WTC11 (cell line): ENCODE measurements at places on chromosomes 1 and 21.

DNA sequence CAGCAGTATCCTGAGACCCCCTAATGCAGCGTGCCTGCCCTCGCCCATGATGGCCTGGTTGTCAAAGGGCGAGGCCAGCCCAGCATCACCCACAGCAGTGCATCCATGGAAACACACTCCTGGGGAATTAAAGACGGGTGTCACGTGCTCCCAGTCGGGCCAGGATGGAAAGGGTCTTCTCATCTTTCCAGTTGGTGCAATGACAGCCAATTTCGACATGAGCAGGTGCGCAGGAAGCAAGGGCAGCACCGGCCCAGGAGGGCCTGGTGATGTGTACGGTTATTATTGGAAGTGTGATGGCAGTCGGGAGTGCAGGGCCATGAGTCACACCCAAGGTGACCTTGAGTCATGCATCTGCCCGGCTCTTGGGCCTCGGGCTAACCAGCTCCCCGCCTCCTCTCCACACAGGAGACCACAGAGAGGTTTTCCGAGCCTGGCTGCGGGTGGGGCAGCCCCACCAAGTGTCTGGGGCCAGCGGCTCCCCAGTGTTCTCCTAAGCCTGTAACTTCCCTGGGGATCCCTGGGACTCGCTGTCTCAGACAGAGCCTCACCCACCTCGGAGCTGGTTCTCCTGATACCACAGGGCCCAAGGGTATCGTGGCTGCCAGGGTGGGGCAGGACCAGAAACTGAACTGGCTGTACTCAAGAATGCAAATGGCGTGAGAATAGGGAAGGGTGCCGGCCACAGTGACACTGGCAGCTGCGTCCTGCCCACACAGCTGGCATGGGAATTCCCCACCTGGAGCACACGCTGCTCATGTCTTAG lies 119.8 kb downstream of the SIK1 start:
- DNase-seq, result no peak

DNA sequence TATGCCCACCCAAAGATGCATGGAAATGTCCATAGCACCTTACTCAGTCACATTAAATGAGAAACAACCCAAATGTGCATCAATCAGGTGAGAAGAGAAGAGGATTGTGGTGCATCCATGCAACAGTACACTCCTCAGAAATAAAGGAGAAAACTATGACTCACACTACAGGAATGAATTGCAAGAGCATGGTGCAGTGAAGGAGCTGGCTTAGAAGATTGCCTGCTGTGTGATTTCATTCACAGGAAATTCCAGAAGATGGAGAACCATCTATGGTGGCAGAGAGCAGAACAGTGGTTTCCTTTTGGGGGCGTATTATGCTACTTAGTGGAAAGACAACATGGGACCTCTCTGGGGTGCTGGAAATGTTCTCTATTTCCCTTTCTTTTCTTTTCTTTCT lies 278.6 kb upstream of the AJAP1 start:
- no peak for DNase-seq

DNA sequence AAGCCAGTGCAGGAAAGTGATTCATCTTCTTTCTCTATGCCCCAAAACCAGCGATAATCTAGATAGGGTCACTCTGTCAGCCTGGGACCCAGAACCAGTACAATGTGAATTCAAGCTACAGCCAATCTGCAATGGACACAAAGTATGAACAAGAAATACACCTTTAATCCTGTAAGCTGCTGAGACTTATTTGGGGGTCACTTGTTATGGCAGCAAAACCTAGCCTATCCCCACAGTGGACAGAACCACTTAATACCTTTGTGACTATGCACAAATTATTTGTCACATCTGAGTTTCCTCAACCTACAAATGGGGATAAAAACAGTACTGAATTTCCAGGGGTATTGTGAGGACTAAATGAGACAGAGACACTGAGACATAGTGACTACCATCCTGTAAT lies 50.0 kb downstream of the TMCO4 start:
- DNase-seq, result no peak

- no peak for DNase-seq
These were observed 18.1 kb upstream of the ECE1 start for GRCh38 chr1:21308330-21308729.

DNA sequence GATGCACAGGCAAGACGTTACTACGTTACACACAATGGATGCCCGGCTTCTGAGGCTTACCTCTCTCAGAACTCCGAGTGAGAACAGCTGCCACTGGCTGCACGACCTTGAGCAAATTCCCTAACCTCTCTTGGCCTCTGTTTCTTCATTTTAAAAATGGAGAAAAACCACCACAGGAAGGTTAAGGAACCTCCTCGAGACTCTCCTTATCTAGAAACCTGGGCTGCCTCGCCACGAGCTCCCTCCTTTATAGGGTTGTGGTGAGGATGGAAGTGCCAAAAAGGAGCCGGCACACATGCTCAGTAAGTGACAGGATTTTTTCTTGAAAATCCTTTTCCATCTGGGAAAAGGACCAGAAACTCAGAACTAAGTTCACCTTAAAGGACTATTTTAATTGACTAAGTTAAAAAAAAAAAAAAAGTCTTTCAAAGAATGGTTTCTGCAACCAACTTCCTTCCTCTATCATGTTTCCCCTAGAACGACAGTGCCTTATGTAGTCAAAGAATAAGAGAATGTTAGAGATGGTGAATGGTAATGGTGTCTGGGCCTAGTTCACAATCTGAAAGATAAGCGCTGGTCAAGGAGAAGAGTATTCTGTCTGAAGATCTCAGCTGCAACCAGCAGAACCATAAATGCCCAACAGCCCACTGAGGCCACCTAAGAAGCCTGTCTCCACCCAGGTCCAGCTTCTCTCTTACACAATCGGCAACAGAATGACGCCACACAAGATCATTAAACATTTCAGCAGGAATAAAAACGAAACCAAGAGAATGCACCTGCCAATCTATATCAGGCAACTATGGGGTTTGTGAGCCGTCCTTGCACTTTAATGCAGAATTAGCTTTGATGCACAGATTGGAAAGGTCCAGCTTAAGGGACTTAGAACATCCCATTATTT lies 64.9 kb downstream of the SLC45A1 start:
- no peak for DNase-seq

GRCh38 chr1:115558275-115558674 lies 83.5 kb upstream of the VANGL1 start:
- DNase-seq, result no peak

DNA sequence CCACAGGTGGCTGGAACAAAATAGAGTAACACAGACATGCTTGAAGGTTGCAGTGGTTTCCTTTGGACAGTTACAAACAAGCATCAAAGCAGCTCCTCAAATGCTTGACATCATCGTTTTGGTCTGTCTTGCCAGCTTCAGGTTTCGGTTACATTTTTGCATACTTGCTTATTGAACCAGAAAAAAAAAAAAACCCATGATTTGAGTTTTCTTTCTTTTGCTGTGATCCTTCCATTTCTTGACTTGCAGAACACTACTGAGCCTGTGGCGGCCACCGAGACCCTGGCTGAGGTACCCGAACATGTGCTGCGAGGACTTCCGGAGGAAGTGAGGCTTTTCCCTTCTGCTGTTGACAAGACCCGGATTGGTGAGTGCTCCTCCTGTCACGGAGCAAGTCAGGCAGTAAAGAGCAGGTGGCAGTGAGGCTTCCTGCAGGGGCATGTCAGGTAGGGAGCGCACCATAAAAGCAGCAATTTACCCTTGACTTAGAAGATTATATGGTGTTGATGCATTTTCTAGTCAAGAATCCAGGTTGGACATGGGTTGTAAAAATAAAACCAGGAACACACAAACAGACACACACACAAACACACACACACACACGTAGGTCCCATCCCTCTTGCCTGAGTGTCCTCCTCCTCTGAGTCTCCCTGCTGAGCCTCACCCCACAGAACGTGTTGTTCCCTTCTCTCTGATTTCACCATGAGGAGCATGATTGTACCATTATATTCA lies 30.9 kb downstream of the PRDM2 start:
- no peak for DNase-seq

DNA sequence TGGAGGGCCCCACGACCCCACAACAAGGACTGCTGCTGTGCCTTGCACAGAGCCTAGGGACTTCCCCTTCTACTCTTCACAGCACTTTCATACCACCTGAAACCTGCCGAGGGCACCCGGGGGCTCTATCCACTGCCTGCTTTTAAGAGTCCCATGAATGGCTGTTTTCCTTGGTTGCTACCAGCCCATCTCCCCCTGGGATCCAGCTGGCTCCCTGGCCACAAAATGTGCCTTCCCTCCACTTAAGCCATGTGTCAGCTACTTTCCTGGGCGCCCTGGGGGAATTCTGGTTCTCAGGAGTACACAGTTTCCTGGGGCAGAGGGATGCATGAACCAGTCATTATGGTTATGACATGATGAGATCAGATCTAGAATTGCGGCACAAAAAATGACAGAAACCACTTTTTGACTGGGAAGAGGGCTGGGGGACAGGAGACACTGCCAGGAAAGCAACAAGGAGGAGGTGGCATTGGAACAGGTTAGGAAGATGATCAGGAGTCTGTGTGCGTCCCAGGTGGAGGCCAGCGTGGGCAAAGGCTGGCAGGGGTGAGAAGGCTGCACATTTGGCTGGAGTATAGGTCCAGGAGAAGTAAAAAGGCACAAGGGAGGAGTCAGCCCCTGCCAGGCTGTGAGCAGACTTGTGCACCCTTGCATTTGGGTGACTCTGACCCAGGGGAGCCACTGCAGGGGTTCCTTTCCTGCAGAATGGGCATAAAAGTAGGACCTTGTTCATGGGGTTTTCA lies 3.2 kb upstream of the TNFRSF8 start:
- no peak for DNase-seq

DNA sequence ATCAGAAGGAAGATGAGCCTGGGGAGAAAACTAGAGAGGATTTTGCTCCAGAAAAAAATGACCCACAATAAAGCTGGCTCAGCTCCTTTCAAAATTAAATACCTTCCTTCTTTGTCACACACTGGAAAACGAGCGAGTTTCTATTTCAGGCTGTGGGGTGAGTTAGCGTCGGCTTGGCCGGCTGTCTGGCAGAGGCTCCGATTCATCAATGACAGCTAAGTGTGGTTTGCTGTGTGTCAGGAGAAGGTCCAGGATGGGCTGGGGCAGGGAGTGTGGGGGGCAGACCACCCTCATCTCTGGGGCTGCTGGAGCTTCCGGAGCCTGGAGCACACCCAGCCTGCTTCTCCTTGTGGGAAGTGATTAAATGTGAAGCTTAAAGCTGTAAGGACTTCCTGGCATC lies 120.2 kb downstream of the ETS2 start:
- no peak for DNase-seq

DNA sequence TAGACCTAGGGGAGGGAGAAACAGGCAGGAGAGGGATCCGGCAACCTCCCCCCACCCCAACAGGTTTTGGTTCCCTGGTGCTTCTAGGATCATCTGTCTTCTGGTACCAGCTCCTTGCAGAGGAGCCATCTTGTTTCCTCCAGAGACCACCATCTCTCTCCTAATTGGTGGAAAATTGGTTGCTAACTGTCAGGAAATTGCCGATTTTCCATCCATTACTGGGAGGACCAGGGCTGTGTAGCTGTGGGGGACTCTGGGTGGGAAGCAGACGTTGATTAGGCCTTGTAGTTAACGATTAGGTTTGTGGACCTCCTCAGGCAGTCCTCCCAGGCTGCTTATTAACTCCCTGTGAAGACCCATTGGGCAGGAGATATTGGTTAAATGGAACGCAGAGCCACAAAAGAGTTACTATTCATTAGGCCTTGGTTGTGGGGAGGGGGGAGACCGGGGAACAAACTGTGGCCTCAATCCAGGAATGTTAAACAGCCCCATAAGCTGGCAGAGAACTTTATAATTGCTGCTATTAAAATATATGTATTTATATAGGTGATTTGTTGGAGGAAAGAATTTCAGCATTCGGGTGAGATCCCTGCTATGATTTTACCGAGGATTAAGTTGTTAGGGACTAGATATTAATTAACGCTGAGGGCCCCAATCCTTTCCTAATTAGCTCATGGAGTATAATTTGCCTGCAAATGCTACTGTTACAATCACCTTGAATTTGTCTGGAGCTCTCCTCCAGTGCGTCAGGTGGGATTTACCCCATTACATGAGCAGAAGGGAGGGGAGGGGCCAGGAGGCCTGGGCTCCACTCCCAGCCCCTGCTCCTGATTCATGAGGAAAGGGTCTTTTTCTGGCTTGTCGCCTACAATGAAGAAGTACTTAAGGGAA lies 61.2 kb upstream of the TRABD2B start:
- DNase-seq, result no peak

- no peak for DNase-seq
These were observed 171.2 kb upstream of the PTGFR start for GRCh38 chr1:78319603-78320002.

DNA sequence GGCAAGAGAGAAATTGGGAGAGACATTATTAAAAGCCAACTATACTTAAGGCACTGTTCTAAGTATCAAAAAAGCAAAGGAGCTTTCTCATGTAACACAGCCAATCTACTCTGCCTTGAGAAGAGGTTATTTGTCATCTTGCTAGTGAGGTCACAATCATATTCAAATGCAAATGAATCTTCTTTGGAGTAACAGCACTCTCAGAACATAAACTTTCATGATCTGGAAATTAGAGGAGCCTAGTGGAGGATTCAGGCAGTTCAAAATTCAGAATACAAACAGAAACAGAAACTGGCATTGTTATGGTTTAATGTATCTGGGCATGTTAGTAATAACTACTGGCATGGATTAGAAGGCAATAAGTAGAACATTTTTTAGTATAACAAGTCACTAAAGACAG lies 57.4 kb downstream of the ARID4B start:
- no peak for DNase-seq

DNA sequence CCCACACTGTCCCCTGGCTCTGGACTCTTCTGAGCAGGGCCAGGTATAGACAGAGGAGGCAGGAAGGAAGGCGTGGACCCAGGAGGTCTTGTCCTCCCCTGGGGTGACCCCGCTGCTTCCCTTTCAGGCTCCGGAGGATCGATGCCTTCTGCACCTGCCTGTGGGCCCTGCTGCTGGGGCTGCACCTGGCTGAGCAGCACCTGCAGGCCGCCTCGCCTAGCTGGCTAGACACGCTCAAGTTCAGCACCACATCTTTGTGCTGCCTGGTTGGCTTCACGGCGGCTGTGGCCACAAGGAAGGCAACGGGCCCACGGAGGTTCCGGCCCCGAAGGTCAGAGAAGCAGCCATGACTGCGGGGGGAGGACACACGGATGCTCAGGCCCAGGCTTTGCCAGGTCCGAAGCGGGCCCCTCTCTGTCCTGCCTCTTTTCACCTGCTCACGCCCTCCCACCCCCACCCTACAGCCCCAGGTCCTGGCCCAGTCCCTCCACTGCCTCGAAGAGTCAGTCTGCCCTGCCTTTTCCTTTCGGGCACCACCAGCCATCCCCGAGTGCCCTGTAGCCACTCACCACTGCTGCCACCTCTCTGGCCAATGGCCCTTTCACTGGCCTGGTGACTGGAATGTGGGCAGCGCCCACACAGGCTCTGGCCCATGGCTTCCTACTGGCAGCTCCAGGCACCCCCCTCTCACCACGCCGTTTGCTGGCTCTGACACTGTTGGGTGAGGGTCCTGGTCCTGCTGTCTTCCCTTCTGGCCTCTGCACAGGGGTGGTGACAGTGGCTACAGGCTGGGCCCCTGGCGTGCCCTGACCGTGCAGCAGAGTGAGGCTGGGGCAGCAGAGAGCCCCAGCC lies 13.5 kb downstream of the TMEM201 start:
- no peak for DNase-seq

GRCh38 chr1:94095744-94096469 lies 25.0 kb downstream of the ABCA4 start:
- no peak for DNase-seq

- no peak for DNase-seq
These were observed 15.1 kb upstream of the PODN start for GRCh38 chr1:53046930-53047329.
